ENCODE measurements at places on chromosomes 16 and 17.

DNA sequence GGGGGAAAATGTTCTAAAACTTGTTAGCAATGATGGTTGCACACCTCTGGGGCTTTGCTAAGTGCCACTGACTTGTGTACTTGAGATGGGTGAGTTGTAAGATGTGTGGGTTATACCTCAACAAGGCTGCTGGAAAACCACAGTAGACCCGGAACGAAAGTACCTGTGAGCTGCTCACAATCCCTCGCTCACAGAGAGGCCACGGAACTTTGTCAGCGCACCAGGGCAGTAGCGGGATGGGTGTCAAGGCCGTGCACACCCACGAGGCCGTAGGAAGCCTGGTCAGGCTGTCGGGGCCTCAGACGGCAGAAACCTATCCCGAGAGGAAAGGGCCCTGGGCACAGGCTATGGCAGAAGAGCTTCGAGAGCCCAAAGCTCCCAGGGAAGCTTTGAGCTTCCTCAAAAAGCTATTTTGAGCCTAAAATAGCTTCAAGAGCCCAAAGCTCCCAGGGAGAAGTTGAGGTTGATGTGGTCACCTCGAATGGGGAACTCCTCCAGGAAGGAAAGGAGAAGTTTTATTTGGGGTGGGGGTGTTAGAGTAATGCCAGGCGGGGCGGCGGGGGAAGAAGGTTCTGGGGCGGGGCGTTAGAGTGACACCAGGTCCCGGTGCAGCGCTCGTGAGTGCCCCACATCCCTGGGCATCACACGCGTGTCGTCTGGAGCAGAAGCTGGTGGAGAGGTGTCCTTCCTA is 19.0 kb downstream of the CBFA2T3 start:
- DNase-seq, result no peak

DNA sequence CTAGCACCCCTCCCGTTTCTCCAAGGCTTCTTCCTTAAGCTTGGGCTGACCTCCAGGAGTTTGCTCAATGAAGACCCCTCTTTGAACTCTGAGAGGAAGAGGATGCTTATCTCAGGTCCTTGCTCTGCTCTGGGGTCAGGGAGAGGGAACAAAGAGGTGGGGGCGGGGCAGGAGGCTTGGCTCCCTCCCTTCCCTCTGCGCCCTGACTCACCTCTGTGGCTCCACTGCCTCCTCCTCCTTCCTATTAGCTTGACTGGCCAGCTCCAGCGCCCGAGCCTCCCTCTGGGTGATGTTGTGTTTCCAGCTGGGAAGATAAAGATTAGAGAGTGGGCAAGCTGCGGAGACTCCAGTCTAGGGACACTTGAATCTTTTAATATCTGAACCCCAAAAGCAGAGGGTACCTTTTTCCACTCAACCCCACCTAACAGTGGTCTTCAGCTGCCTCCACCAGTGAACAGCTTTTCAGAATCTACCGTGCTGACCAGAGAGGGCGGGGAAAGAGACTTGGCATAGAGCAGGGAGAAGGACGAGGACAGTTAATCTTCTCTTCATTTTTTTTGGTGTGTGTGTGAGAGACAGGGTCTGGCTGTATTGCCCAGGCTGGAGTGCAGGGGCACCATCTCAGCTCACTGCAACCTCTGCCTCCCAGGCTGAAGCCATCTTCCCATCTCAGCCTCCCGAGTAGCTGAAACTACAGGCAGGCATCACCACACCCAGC is 6.7 kb downstream of the GIP start:
- no peak for DNase-seq

- no peak for DNase-seq
These were observed 17.7 kb downstream of the RAI1 start for GRCh38 chr17:17698869-17699351.

DNA sequence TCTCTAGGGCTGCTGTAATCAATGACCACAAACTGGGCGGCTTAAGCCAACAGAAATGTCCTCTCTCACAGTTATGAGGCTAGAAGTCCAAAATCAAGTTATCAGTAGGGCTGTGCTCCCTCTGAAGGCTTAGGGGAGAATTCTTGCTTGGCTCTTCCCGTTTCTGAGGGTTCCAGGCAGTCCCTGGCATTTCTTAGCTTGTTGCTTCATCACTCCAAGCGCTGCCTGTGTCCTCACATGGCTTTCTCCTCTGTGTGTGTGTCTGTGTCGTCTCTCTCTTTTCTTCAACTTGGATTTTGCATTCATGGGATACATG is 13.7 kb upstream of the CDC42EP4 start:
- DNase-seq, result no peak
